Activated effector memory CD4-positive, alpha-beta T cell treated with anti-CD3 and anti-CD28 coated beads, Interleukin-2, amount 50 U/mL, for 16 hours (primary cell): ENCODE measurements at places on chromosomes 12 and 14.

DNA sequence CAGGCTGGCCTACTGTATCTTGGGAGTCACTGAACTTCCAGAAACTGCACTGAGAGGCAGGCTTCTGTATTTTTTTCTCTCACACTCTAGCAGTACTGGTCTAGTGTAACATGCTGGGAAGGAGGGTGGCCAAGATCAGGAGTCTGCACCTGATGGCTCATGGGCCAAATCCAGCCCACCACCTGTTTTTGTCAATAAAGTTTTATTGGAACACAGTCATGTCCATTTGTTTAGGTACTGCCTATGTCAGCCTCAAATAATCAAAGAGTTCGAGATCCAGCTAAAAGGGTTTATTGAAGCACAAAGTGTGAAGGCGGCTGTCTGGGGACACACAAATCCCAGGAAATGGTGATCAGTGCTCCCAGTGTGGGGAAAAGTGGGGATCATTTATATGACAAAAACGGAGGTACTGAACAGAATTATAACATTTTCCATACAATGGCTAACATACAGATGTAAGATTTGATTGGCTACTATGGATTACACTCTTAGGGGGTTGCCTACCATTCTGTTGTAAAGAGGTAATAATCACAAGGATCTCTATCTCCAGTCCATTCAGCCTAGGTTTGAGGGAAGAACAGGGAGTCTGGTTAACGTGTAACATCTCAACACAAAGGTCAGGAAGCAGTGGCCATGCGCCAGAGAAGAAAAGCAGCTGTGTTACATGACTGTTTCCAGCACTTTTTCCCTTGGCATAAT is 12.9 kb downstream of the USP30 start:
- no peak for DNase-seq

GRCh38 chr14:60904381-60904780 is 76.5 kb downstream of the TRMT5 start:
- DNase-seq: no peak

DNA sequence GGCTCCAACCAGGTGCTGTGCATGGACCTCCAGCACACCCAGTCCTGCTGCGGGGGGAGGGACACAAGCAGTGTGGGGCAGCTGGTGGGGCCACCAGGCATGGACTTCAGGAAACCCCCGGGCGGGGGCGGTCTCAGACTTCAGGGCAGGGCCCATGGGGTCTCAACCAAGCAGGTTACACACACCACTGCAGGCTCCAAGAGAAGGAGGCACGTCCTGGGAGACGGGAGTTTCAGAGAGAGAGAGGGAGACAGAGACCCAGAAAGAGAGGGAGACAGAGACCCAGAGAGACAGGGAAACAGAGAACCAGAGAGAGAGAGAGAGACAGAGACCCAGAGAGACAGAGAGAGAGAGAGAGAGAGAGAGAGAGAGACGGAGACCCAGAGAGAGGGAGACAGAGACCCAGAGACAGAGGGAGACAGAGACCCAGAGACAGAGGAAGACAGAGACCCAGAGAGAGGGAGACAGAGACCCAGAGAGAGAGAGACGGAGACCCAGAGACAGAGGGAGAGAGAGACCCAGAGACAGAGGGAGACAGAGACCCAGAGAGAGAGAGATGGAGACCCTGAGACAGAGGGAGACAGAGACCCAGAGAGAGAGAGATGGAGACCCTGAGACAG is 128.9 kb downstream of the NCOR2 start:
- DNase-seq: no peak

- DNase-seq: no peak
Measured at GRCh38 chr14:22849212-22849819, 12.9 kb downstream of the MMP14 start.
